ENCODE measurements at places on chromosomes 2 and 18. TPM values are rescaled to one million over a fixed set of nuclear protein-coding genes. Genes with fewer than 3 reads are reported as not detected.

DNA sequence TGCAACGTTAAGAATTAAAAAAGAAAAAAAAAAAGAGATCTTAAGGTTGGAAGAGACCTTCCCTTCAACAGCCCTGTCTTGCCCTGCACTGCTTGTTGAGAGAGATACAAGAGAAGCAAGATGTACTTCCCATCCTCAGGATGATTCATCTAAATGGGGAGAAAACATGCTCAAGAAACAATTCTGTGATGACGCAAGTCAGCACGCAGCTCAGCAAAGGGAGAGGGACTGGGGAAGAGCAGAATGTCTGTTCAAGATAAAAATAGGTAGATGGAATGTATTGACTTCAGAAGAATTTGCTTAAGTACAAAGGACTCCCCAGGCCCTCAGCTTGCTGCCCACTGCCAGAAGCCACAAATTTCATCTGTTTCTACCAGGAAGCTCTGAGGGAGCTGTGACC, 198.2 kb upstream of the SPRED2 start:
- H3K4me3 ChIP-seq = no peak overlapping the region
- no peaks in the 10 kb centered on the region for H3K36me3 ChIP-seq
- H3K27me3 ChIP-seq = peaks cover 4% of the 10 kb centered on the region

GRCh38 chr2:98334439-98335078, 11.7 kb upstream of the CNGA3 start:
- H3K27ac ChIP-seq = no peak overlapping the region
- no peaks in the 10 kb centered on the region for H3K36me3 ChIP-seq
- H3K27me3 ChIP-seq = peaks cover 10% of the 10 kb centered on the region

Gene COL5A2
- 11.3 TPM for total RNA-seq

- H3K36me3 ChIP-seq = no peaks in the 10 kb centered on the region
- H3K4me1 ChIP-seq = no peaks in the 10 kb centered on the region
- no peak for DNase-seq
- no peak overlapping the region for H3K27ac ChIP-seq
- H3K27me3 ChIP-seq = no peaks in the 10 kb centered on the region
- no peak overlapping the region for H3K4me3 ChIP-seq
Measured at GRCh38 chr18:3690764-3691066, 240.7 kb downstream of the TGIF1 start.

Gene NT5DC4
- not detected for total RNA-seq

DNA sequence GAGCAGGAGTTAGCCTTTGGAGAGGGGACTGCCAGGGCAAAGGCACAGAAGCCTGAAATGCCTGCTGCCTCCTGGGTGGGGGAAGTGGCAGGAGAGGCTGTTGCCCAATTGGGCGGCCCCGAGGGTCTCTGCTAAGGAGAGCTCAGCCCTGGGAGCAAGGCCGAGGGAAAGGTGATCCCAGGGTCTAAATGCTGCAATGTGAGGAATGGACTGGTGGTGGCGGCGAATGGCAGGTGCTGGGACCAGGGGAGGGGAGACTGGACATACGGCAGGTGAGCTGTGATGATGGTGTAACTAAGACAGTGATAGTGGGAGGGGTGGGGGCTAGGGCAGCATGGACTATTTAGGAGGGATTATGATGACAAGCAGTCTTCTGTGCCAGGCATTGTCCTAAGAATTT, 104.0 kb downstream of the DYSF start:
- H3K36me3 ChIP-seq = peaks cover 47% of the 10 kb centered on the region
- no peak overlapping the region for H3K4me3 ChIP-seq
- DNase-seq = no peak
- H3K27me3 ChIP-seq = no peaks in the 10 kb centered on the region

- no peaks in the 10 kb centered on the region for H3K4me1 ChIP-seq
- no peak overlapping the region for H3K4me3 ChIP-seq
- H3K27me3 ChIP-seq = no peaks in the 10 kb centered on the region
- peak; percentile 39 for DNase-seq
- peak overlapping the region; percentile 8 for H3K27ac ChIP-seq
Measured at GRCh38 chr18:57737400-57738060, 65.6 kb downstream of the ATP8B1 start.

GRCh38 chr2:159737917-159738296, 25.6 kb downstream of the MARCHF7 start:
- DNase-seq = peak; percentile 27
- H3K27ac ChIP-seq = peak overlapping the region; percentile 19
- peaks cover 97% of the 10 kb centered on the region for H3K36me3 ChIP-seq
- peaks cover 41% of the 10 kb centered on the region for H3K4me1 ChIP-seq
- H3K27me3 ChIP-seq = no peaks in the 10 kb centered on the region

Data from heart right ventricle (tissue), 16 donors.